ENCODE measurements at places on chromosomes 5 and 9. TPM values are rescaled to one million over a fixed set of nuclear protein-coding genes. Genes with fewer than 3 reads are reported as not detected.

GRCh38 chr5:176629853-176630680 is at the start of the genes EIF4E1B and SNCB:
Gene EIF4E1B (plus strand): TSS chr5:176630675. CDS start chr5:176642788, 12,113 bp downstream.
Gene SNCB (minus strand): TSS chr5:176630534. CDS start chr5:176629654, 880 bp downstream.
- DNase-seq = no peak
- H3K36me3 ChIP-seq = peaks cover 3% of the 10 kb centered on the region
- H3K27ac ChIP-seq = no peak within 1 kb of the TSS
- peaks cover 63% of the 10 kb centered on the region for H3K27me3 ChIP-seq
- peaks cover 12% of the 10 kb centered on the region for H3K4me1 ChIP-seq

- peaks cover 58% of the 10 kb centered on the region for H3K4me1 ChIP-seq
- H3K4me3 ChIP-seq = peak overlapping the region; percentile 54
- H3K36me3 ChIP-seq = no peaks in the 10 kb centered on the region
- DNase-seq = no peak
Observed at GRCh38 chr9:92480291-92480771, 2.0 kb downstream of the ASPN start.

GRCh38 chr5:170262061-170263045 is 29.6 kb downstream of the C5orf58 start:
- H3K4me3 ChIP-seq = no peak overlapping the region
- H3K4me1 ChIP-seq = no peaks in the 10 kb centered on the region
- peaks cover 13% of the 10 kb centered on the region for H3K27me3 ChIP-seq
- no peaks in the 10 kb centered on the region for H3K36me3 ChIP-seq

GRCh38 chr9:18441261-18441660 is 32.7 kb upstream of the ADAMTSL1 start:
- H3K4me3 ChIP-seq = no peak overlapping the region
- H3K4me1 ChIP-seq = peaks cover 59% of the 10 kb centered on the region

GRCh38 chr5:5419291-5420210 is 2.9 kb upstream of the ICE1 start:
- H3K36me3 ChIP-seq = no peaks in the 10 kb centered on the region
- H3K27me3 ChIP-seq = peaks cover 7% of the 10 kb centered on the region
- peak overlapping the region; percentile 28 for H3K4me3 ChIP-seq
- peak; percentile 60 for DNase-seq
- H3K4me1 ChIP-seq = peaks cover 54% of the 10 kb centered on the region

DNA sequence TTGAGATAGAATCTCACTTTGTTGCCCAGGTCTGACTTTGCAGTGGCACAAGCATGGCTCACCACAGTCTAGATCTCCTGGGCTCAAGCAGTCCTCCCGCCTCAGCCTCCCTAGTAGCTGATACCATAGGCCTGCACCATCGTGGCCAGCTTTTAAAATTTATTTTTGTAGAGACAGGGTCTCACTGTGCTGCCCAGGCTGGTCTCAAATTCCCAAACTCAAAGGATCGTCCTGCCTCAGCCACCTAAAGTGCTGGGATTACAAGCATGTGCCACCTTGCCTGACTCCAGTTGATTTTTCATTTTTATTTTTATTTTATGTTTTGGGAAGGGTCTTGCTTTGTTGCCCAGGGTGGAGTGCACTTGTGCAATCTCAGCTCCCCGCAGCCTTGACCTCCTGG is 41.7 kb upstream of the GLDC start:
- H3K4me3 ChIP-seq = no peak overlapping the region
- no peak for DNase-seq
- H3K27ac ChIP-seq = no peak overlapping the region

DNA sequence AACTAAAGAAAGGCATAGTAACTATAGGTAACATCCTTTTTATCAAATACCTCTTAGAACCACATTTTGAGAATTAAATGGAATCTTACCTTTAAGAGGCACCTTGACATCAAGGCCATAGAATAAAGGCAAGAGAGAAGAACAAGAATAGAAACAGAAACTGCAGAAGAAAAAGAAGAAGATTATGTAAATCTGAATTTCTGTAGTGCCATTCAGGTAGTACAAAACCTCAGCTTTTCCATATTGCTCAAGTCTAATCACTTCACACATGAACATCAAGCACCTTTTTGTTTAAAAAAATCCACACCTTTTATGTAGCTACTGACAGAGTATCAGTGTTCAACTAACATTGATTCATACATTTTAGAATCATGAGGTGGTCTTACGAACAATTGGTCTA is 91.8 kb upstream of the DPYSL3 start:
- H3K36me3 ChIP-seq = no peaks in the 10 kb centered on the region
- no peak overlapping the region for H3K4me3 ChIP-seq
- DNase-seq = no peak

DNA sequence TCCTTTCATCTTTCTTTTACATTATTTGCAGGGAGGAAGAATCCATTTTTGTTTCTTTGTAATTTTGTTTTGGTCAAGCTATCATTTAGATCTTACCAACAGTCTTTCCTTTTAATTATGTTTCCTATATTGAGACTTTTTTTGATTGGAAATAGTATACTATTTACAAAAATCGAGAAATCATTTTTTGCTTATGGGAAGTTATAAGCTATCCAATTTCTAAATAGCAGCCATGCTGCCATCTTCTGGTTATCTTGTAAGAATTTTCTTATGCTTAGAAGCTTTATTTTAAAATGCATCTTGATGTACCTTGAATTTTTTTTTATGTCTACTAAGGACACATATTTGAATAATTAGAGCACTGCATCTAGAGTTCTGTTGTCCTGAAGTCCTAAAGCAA is 821.2 kb downstream of the PTPRD start:
- H3K4me3 ChIP-seq = no peak overlapping the region
- H3K27me3 ChIP-seq = no peaks in the 10 kb centered on the region
- DNase-seq = no peak
- H3K4me1 ChIP-seq = no peaks in the 10 kb centered on the region
- no peak overlapping the region for H3K27ac ChIP-seq
- no peaks in the 10 kb centered on the region for H3K36me3 ChIP-seq

DNA sequence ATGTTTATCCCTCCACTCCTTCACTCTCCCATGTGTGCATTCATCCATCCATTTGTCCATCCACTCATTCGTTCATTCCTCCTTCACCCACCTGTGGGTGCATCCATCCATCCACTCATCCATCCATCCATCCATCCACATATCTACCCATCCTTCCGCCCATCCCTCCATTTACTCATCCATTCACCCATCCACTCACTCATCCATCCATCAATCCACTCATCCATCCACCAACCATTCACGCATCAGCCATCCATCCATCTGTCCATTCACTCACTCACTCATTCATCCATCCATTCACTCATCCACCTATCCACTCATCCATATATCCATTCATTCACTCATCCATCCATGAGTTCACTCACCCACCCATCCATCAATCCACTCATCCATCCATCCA is 7.3 kb downstream of the SLC9A3 start:
- no peak overlapping the region for H3K4me3 ChIP-seq
- no peaks in the 10 kb centered on the region for H3K4me1 ChIP-seq

DNA sequence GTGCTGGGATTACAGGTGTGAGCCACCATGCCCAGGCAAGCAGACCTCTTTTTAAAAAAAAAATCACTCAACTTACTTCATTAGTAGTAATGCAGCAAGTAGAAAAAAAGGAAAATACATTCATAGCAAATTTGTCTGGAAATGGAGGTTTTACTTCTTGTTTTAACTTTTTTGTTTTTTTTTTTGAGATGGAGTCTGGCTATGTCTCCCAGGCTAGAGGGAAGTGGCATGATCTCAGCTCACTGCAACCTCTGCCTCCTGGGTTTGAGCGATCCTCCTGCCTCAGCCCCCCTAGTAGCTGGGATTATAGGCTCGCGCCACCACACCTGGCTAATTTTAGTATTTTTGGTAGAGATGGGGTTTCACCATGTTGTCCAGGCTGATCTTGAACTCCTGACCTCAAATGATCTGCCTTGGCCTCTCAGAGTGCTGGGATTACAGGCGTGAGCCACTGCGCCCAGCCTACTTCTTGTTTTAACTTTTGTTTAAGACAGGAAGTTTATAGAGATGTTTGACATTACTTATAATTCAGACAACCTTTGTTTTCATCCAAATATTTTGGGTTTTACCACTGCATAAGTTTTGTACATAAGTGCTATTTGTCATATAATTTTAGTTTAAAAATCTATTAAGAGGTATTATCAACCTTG is 26.5 kb downstream of the UBE2R2 start:
- peaks cover 35% of the 10 kb centered on the region for H3K4me1 ChIP-seq
- no peak overlapping the region for H3K4me3 ChIP-seq
- H3K27ac ChIP-seq = no peak overlapping the region
- no peak for DNase-seq

- peaks cover 6% of the 10 kb centered on the region for H3K36me3 ChIP-seq
- H3K4me3 ChIP-seq = no peak overlapping the region
- no peak overlapping the region for H3K27ac ChIP-seq
- H3K4me1 ChIP-seq = peaks cover 15% of the 10 kb centered on the region
- H3K27me3 ChIP-seq = no peaks in the 10 kb centered on the region
Observed at GRCh38 chr5:128665747-128666355, 127.8 kb upstream of the FBN2 start.

DNA sequence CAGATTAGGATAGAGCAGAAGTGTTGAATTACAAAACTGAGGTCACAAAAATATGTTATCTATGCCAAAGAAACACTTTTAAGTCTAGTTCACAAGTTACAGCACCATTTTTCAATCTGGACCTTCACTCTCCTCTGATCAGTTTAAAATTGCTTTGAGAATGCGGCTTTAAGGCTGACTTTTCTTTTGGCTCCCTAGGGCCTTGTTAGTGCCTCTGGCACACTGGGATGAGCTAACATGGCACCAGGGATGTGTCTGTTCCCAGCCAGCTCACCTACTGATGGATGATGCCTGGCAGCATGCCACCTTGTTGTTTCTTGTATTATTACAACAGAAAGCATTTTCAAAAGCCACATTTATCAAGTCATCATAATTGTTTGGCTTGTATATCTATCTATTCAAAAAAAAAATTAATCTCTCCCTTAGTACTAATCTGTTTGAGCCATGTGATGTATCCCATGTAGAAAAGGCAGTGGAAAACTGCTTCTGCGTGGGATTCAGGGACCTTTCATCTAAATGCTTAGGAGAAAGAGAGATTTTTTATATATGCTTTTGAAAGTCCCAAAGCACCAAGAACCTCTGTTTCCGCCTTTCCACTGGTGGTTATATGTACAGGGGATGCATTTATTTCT is 46.6 kb downstream of the ADAMTSL1 start:
- H3K4me3 ChIP-seq = no peak overlapping the region
- H3K27me3 ChIP-seq = 0 out of 2 replicates have a peak, but pooled peaks cover 2% of the 10 kb centered on the region
- H3K27ac ChIP-seq = no peak overlapping the region
- H3K36me3 ChIP-seq = peaks cover 22% of the 10 kb centered on the region
- peaks cover 26% of the 10 kb centered on the region for H3K4me1 ChIP-seq

DNA sequence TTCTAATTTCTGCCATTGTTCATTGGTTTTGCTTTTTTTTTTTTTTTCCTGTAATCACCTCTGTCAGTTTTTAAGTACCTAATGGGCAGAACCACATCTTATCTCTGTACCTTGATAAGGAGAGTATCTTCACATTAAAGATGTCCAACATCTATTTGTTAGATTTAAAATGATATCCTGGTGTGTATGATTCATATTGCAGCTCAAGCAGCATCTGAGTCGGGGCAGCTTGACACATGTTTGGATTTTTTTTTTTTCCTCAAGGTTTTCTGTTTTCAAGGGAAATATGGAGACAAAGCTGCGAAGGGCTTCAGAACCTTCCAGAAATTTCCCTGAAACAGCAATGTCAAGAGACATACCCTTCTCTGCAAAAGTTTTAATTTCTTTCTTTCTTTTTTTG is 164.7 kb downstream of the DOCK2 start:
- H3K4me1 ChIP-seq = peaks cover 66% of the 10 kb centered on the region
- H3K27ac ChIP-seq = peak overlapping the region; percentile 93
- no peaks in the 10 kb centered on the region for H3K36me3 ChIP-seq

- DNase-seq = no peak
- no peak overlapping the region for H3K4me3 ChIP-seq
- no peaks in the 10 kb centered on the region for H3K36me3 ChIP-seq
- H3K4me1 ChIP-seq = no peaks in the 10 kb centered on the region
- H3K27ac ChIP-seq = no peak overlapping the region
Observed at GRCh38 chr9:91783876-91784672, 166.0 kb downstream of the ROR2 start.

GRCh38 chr9:107721705-107722245 is 232.2 kb upstream of the KLF4 start:
- no peak overlapping the region for H3K27ac ChIP-seq
- H3K36me3 ChIP-seq = peaks cover 1% of the 10 kb centered on the region
- peaks cover 6% of the 10 kb centered on the region for H3K27me3 ChIP-seq
- H3K4me1 ChIP-seq = peaks cover 2% of the 10 kb centered on the region

DNA sequence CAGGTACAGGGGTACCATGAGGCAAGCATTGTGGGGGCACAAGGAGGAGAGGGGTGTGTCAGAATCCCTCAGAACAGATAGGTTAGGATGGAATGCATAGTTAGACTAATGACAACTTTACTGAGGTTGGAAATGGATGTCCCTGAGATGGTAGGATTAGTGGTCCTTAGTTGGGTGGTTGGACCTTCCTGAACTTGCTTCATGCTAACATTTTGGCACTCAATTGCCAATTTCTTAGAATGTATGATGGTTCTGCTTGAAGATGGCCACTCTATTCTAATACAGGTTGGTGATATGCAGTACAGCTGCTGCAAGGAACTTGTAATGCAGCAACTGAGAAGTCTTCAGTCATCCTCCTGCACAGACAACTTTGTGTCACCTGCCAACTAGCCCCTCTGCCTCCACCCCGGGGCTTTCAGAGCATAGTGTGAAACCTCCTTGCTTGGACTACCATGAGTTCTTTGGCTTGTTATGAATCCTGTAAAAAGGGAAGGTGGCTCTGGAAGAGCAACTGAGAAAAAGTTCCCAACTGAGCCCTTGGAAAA is 5.4 kb downstream of the CCNI2 start:
- H3K27me3 ChIP-seq = peaks cover 16% of the 10 kb centered on the region
- H3K36me3 ChIP-seq = no peaks in the 10 kb centered on the region
- H3K4me3 ChIP-seq = no peak overlapping the region

- 0 out of 2 replicates have a peak overlapping the region, but pooled peaks have one; percentile 2 for H3K4me3 ChIP-seq
- no peaks in the 10 kb centered on the region for H3K27me3 ChIP-seq
- DNase-seq = peak; percentile 74
- peak overlapping the region; percentile 67 for H3K27ac ChIP-seq
Observed at GRCh38 chr5:32278406-32278805, 34.3 kb downstream of the MTMR12 start.

GRCh38 chr5:113203916-113204315 is 227.3 kb downstream of the DCP2 start:
- no peaks in the 10 kb centered on the region for H3K36me3 ChIP-seq
- H3K4me1 ChIP-seq = no peaks in the 10 kb centered on the region
- H3K4me3 ChIP-seq = no peak overlapping the region
- no peaks in the 10 kb centered on the region for H3K27me3 ChIP-seq
- no peak for DNase-seq

The NIPSNAP3A gene
- total RNA-seq = 13.5 TPM

The NEURL1B gene
- 4.1 TPM for total RNA-seq

The GABBR2 gene
- total RNA-seq = 3.4 TPM

The SNX18 gene
- total RNA-seq = 33.6 TPM

The GRIN3A gene
- total RNA-seq = not detected

The ANXA2R gene
- 0.99 TPM for total RNA-seq

All from HFFc6 (cell line).